ENCODE measurements at places on chromosomes 2 and 18. TPM values are rescaled to one million over a fixed set of nuclear protein-coding genes. Genes with fewer than 3 reads are reported as not detected.

Gene IL18R1
- total RNA-seq = 11.0 TPM

Gene SAG
- not detected for total RNA-seq

Gene NFATC1
- 37.2 TPM for total RNA-seq

Gene MOCOS
- 1.7 TPM for total RNA-seq

Gene CNOT9
- 35.6 TPM for total RNA-seq

Gene RHBDD1
- 35.6 TPM for total RNA-seq

Gene FIGLA
- total RNA-seq = not detected

Gene AGAP1
- total RNA-seq = 32.7 TPM

Gene ABCG8
- total RNA-seq = not detected

Gene KHK
- total RNA-seq = 3.4 TPM

Gene DTYMK
- total RNA-seq = 18.5 TPM

Gene FAHD2B
- total RNA-seq = 12.0 TPM

Gene MROH2A
- not detected for total RNA-seq

Gene HOXD12
- not detected for total RNA-seq

Gene LINC00305
- total RNA-seq = not detected
